ENCODE measurements at places on chromosomes 5 and 9.

DNA sequence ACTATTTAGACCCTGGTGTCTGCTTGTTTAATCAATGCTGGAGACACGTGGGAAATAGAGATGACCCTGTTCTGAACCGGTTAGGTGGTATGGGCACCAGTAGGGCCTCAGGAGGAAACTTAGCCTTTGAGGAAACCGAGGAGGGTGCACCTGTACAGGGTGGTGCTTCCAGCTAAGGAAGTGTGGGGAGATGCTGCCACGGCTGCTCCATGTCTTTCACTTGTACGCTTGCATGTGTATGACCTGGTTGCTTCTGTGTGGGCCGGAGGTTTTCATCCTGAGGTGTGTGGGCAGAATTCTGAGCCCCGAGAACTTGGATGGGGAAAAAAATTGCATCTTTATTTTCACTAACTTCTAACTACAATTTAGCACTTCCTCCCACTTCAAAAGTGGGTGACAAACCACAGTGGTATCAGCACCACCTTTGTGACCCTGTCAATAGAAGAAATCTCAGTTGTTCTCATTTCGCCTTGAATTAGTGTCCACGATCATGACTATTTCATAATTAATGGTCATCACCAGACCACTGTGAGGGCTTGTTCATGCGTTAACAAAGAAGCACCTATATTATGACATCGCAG, 99.8 kb upstream of the SPATA31C2 start:
- DNase-seq, result no peak

DNA sequence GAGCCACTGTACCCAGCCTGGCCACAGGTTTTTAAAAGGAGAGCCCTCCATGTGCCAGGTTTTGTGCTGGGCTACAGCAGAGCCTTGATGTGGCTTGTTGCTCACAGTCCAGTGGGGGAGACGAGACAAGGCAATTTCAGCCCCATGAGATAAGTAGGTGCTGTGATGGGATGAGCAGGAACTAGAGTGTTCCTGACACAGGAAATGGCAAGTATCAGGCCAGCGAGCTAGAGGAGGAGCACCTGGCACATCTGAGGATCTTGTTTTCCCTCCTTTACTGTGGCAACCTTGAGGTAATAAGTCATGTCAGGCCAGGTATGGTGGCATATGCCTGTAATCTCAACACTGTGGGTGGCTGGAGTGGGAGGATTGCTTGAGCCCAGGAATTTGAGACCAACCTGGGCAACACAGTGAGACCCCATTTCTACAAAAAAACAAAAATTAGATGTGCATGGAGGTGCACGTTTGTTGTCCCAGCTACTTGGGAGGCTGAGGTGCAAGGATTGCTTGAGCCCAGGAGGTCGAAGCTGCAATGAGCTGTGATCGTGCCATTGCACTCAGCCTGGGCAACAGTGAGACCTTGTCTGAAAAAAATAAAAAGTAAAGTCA, 3.8 kb upstream of the ZDHHC12 start:
- no peak for DNase-seq

DNA sequence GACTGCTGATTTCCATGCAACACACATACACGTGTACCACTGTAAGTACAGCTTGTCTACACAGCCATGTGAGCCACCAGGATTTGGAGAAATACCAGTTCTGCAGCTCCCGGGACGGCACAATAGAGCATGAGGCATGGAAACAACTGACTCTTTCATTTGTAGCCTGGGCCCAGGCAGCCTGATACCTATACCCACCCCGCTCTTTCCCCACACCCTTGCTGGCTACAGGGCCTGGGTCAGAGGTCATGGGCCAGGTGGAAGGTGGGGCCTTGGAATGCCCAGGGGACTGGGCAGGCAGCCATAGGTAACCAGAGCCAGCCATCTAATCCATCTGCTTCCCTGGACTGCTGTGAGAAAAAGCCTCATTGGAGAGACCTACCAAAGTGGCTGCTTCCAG, 39.0 kb upstream of the ZSWIM6 start:
- no peak for DNase-seq

DNA sequence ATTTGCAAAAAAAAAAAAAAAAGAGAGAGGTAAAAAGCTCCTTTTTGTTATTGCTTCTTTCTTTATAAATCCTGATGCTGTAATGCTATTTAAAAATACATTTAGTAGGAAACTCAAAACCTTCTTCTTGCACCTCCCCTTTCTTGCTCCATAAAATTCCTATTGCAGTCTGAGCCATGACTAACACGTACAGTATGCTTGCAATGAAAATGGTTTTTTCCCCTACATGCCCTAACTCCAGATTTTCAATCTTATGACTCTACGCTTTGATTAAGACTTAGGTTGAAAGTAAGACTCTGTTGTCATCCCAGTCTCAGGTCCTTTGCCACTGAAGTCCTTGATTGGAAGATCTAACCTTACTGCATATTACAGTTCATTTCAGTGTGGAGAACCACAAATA, 23.9 kb downstream of the FGF10 start:
- no peak for DNase-seq

DNA sequence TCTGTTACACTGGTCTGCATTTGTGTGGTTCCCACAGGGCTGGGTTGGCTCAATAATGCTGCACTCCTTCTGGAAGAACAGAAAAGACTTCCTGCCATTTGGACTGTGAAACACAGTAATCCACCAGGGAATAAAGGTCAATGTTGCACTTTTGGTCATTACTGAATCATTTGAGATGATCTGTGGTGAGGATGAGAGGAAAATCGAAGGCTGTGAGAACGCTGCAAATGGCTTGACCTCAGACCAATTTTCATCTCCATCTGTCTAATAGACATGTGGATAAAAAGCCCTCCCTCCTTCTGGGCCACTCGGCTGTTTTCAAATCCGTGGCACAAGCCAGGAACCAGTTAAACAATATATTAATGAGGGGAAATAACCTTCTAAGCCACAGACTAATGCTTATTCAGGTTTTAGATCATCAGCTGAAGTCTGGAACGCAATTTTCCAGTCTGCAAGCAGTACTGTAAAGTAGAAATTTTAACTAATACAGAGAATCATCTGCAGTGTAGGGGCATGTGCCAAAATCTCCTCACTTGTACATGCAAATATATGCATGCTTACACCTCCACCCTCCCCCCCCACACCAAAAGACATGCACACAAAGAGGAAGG, 20.2 kb downstream of the TLE1 start:
- no peak for DNase-seq

GRCh38 chr5:37730896-37731455, 108.9 kb downstream of the GDNF start:
- DNase-seq, result no peak

DNA sequence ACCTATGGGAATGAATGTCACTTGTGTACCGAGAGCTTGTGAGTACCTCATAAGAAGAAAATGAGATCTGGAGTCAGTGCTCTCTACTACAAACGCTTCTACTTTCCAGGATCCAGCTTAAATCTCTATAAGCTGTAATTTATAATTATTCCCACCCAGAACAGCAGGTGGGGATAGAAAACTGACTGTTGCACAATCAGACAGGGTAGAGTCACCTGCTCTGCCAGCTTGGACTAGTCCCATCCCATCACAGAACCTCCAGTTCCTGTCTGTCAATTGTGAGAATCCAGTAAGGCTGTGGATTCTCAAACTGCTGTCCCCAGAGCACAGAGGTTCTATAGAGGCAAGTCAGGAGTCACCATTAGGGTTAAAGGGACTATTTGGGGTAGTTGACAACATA, 2.0 kb downstream of the SPINK7 start:
- no peak for DNase-seq

- DNase-seq, result no peak
These were observed 15.8 kb downstream of the ERGIC1 start for GRCh38 chr5:172849606-172850453.

DNA sequence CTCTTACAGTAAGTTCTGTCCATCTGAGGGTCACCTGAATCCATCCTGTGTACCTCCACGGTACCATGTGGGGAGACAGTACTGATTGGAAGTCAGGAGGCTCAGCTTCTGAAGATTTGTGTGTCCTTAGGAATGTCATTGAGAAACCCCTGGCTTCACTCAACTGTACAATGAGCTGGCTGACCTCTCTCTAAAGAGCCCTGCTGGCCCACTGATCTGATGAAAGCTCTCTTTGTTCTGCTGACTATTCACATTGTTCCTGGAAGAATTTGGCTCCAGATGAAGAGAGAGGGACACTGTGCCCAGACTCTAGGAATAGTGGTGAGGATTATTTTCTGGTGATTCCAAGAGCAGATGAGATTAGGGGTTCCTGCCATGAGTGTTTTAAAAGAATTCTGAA, 141.2 kb downstream of the LURAP1L start:
- DNase-seq, result no peak

DNA sequence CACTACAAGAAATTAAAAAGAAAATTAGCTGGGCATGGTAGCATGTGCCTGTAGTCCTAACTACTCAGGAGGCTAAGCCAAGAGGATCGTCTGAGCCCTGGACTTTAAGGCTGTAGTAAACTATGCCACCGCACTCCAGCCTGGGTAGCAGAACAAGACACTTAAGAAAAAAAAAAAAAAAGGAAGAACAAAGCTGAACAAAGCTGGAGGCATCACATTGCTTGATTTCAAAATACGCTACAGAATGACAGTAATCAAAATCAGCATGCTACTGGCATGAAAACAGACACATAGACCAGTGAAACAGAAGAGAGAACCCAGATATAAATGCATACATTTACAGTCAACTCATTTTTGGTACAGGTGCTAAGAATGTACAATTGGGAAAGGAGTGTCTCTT, 14.5 kb upstream of the OTULIN start:
- no peak for DNase-seq
